Central memory CD8-positive, alpha-beta T cell (primary cell): ENCODE measurements at places on chromosomes 3 and 15.

DNA sequence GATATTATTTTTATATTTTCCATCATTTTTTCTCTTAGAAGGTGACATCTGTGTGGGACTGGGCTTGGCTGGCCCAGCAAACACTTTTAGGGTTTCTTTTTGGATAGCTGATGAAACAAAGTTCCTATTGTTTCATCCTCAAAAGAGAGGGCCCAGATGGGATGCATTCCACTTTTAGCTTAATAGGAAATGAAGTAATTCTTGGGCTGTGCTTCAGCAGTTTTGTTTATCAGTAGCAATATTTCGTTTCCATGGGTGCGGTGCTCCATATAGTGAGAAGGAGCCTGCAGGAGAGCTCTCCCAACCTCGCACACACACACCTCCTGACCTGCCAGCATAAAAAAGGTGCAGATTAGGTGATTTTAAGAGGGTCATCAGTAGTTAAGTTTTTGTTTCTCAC is 147.5 kb downstream of the AKAP13 start:
- no peak for DNase-seq

- no peak for DNase-seq
These were observed 3.3 kb downstream of the CHRNA3 start for GRCh38 chr15:78617516-78617915.

DNA sequence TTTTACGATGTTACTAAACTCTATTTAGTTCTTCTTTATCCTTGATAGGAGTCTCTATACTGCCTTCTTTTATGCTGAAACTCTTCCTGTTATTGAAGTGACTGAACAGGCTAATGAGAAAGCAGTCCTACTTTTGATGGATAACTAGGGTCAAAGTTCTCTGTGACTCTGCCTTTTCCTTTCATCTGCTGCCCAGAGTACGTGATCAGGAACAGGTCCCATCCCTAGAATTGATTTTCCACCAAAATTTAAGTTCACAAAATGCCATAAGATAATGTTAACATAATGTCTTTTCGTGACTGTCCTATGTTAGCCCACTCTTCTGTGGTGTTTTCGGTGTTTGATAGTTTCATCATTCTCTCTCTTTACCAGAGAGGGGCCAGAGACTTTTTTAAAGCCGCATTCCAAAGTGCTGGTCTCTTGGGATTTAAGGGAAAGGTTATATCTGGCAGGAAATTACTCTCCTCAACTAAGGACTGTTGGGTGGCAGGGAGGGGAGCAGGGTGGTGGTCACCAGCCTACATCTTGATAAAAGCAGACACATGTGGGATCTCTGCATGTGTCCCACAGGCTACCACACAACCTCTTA is 50.3 kb upstream of the PLXND1 start:
- DNase-seq = no peak

DNA sequence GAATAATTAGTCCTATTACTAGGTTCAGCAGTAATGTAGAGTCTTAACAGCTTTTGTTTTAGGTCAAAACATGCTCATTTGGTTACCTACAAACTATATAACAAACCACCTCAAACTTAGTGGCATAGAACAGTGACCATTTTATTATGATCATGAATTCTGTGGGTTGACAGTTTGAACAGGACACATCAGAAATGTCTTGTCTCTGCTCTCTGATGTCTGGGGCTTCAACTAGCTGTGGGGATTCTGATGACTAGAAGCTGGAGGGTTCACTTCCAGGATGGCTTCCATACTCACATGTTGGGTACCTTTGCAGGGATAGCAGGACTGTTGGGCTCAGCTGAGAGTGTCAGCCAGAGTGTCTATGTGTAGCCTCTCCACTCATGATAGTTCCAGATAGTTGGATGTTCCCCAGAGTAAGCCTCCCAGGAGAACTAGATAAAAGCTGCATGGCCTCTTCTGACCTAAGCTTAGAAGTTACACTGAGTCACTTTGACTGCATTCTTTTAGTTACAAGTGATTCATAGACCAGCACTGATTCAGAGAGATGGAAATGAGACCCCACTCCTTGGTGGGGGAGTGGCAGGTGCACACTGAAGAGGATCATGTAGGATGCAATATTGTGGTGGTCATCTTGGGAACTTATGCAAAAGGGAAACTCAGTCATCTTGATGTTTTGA is 32.6 kb downstream of the PLCL2 start:
- no peak for DNase-seq

GRCh38 chr15:39243396-39243795 is 337.5 kb upstream of the THBS1 start:
- no peak for DNase-seq

DNA sequence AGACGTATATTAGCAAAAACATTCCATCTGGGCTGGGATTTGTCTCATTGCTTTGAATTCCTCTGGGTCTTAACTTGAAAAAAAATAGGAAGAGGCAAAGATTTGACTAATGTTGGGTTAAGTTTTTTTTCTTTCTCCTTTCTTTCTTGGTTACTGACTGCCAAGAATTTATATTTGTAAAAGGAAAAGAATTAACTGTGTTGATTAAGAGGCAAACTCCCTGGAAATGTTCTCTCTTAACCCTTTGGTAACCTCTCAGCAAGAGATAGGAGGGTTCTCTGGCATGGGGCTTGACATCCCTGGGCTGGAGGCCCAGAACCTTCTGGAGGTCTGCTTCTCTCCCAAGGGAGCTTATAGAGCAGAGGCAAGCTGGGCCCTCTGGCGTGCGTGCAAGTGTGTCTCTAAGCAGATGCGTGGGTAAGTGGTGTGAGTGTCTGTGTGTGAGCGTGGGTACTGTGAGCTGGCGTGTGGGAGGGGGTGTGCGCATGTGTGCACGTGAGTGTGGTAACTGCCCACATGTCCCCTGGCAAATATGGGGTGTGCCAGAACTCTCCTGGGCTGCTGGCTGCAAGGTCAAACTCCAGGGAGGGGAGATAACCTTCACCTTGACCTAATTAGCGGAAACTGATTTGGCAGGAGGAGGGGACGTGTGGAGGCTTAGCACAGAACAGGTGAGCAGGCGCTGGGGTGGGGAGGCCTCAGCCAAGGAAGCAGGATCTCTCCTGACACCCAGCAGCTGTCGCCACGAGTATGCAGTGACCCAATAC is 49.4 kb upstream of the MAGEF1 start:
- DNase-seq = no peak

DNA sequence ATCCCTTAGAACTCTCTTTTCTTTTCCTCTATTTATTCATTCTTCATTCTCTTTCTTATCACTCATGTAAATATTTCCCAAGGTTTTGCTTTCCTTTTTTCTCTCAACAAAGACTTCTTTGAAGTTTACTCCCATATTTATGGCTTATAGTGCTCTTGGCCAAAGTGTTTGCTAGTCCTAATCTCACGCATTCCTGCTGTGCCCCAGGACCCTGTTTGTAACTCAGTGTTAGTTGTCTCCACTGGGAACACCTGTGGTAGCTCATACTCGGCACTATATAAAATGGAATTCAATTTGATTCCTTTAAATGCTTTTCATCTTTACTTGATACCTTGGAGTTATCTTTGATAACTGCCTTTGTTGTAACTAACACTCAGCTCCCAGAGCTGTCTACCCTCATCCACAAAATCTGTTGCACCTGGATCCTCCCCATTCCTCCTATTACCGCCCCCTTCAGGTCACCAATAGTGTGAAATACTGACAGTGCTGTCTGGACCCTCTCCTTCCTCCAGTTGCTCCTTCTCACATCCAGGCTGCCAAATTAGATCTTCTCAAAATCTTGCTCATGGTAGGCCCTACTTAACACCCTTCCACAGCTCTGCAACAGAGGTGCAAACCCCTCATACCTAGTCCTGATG is 76.8 kb downstream of the TIGIT start:
- no peak for DNase-seq

- no peak for DNase-seq
These were observed 11.9 kb downstream of the GRM2 start for GRCh38 chr3:51718547-51719409.
